ENCODE measurements at places on chromosomes 12 and 14.
A peak's percentile ranks its signal among the peaks of the same experiment; 100 is the strongest.

GRCh38 chr12:40616383-40616915, 75.8 kb upstream of the CNTN1 start:
- DNase-seq, result no peak

GRCh38 chr12:87233671-87234070, 795.5 kb downstream of the C12orf50 start:
- DNase-seq, result no peak

- peak; percentile 99 for DNase-seq
Measured at GRCh38 chr12:57088354-57089270, at the start of gene NAB2. NAB2 (plus strand) TSS chr12:57089114; CDS start chr12:57089272, 158 bp downstream.

DNA sequence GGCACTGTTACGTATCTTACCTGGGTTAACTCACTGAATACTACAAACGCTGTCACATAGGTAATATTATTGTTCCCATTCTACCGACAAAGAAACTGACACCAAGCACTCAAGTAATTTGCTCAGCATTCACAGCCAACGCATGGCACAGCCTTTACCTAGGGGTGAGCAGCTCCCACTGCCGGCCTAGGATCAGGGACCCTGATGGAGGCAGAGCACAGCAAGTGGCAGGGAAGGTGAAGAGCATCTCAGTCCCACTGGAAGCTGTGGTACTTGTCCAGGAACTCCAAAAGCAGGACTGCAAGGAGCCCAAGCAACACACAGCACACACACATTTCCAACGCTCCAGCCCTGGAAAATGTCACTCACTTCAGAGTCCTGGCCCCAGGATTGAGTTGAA, 111.8 kb upstream of the CDKN3 start:
- DNase-seq, result no peak

GRCh38 chr14:72292689-72293024, 360.4 kb downstream of the RGS6 start:
- DNase-seq, result no peak

- no peak for DNase-seq
Measured at GRCh38 chr14:57508756-57509155, 15.1 kb upstream of the CCDC198 start.

DNA sequence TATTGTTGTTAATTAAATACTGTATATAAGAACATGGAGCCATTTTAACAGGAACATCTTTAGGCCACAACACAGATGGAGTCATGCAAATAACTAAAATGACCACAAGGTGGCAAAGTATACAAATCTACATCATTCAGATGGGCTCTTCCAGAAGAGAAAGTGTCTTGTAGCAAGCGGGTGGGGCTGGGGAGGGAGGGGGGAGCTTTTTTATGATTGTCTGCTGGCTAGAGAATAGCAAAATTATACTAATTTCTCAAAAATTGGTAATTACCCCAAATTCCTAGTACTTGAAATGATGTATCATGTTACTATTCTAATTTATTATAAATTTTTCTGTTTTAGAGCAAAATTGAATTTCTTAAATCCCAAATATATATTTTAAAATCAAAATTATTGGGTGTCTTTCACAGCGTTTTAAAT, 378.7 kb downstream of the PRKD1 start:
- DNase-seq, result peak; percentile 77

DNA sequence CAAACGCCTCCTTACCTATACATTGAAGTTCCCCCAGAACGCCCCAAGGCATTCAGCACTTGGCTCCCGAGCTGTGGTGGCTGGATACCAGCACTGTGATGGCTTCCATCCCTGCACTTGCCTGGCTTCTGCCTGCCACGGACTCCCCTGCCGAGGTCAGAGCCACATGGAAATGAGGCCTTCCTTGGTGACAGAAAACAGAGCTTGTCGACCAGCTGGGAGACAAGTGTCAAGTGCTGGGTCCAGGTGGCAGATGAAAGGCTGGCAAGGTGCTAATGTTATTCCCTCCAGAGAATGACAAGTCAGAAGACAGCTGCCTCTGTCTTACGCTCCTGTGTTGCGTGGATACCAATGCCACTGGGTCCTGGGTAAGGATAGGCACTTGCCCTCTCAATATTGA, 26.2 kb upstream of the GNG2 start:
- DNase-seq, result no peak

DNA sequence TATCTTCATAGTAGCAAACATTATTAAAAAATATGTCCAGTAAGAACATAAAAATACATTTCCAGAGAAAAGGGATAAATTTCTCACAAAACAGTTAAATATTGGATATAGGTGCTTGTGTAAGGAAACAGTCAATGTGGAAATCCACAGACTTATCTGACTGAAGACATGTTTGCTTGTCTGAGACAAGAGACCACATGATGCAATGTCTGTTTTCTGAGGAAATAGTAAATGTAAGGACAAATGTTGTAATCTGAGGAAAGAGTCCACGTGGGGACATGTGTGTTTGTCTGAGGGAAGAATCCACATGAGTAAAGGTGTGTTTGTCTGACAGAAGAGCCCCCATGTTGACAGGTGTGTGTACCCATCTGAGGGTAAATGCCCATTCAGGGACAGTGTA, 1093.2 kb downstream of the TMEM121 start:
- no peak for DNase-seq

DNA sequence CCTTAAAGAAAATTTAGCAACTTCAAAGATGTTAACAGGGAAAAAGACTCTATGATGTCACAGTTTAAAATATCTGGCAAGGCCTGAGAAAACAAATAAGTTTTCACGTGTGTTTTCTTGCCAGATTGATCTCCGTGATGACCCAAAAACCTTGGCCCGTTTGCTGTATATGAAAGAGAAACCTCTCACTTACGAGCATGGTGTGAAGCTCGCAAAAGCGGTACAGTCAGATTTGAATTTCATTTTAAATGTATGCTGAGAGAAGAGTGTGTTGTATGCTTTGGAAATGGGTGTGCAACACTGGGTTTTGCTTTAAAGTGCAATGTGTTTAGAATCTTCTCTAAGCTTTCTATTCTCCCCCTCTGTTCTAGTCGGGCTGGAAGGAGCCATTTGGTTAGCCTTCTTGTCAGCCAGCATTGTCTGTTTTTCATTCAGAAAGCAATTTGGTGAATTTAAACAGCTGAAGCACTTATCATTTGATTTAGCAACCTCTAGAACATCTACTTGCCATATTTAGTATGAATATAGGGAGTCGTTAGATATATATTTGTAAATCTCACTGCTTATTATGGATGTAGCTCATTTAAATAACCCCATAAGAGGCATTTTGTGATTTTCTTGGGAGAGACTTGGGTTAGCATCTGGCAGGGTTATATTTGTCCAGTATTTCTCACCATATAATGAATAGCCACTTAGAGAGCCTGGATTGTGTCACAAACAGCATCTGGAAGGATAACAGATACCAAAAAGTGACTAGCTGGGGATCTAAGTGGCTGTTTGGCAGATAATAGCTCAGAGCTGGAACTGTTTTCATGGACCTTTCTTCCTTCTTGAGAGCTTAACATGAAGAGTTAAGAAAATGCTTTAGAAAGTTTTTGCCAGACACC, 35.5 kb downstream of the GPHB5 start:
- DNase-seq, result peak; percentile 31

DNA sequence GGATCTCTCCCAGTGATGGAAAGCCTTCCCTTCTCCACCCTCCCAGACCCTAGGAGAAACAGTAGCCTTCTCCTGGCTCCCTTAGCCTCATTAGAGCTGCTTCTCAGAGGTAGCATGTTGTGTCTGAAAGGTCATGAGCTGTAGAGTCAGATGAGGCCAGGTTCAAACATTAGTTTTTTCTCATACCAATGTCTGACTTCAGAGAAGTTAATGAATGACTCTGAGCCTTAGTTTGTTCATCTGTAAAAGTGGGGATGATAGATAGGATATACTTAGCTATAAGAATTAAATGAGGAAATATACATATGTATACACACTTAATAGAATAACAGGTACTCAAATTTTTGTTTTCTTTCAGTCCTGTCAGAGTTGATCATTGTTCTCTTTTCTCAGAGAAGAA, 523 bp downstream of the SLC6A13 start:
- DNase-seq, result no peak

GRCh38 chr12:127663716-127664115, 603.3 kb upstream of the TMEM132C start:
- DNase-seq, result no peak

GRCh38 chr12:105706321-105706972, 376.0 kb downstream of the C12orf75 start:
- no peak for DNase-seq

- DNase-seq, result no peak
Measured at GRCh38 chr14:90756755-90757345, 59.4 kb downstream of the TTC7B start.

DNA sequence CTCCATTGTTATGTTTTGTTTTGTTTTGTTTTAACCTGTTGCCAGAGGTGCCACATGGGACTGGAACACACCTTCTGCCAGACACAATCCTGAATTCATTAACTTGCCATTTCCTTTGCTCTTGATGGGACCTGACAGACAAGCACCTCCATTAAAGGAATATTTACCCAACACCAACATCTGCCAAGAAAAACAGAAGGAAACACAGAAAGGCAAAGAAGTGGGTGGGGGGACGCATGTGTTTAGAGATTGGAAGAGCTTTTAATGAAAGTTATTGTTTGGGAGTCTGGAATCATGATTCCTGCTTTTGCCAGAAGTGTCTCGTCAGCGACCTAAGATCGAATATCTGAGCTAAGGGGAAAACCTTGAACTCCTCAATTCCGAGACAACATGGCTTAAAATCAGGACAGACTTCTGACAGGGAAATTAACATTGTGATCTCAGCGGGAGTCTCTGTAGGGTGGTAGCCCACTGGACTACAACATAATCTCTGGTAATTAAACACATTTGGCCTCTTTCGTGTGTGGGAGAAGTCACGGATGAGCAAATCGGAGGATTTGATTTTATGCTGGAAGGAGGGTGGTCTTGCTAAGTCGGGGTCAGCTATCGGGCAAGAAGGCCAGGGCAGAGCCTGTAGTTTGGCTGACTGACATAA, 210.4 kb upstream of the FAR2 start:
- DNase-seq, result no peak

GRCh38 chr12:88982694-88983093, 369.6 kb downstream of the DUSP6 start:
- no peak for DNase-seq

DNA sequence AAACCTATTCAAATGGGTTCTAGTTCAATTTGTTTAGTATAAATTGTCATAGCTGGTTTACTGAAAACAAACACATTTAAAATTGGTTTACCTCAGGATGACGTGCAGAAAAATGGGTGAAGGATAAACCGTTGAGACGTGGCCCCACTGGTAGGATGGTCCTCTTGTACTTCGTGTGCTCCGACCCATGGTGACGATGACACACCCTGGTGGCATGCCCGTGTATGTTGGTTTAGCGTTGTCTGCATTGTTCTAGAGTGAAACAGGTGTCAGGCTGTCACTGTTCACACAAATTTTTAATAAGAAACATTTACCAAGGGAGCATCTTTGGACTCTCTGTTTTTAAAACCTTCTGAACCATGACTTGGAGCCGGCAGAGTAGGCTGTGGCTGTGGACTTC, 8.3 kb downstream of the CALM1 start:
- no peak for DNase-seq

- no peak for DNase-seq
Measured at GRCh38 chr12:70080566-70080965, 162.7 kb upstream of the CNOT2 start.

GRCh38 chr12:113273053-113273725, 51.9 kb downstream of the TPCN1 start:
- peak; percentile 43 for DNase-seq

DNA sequence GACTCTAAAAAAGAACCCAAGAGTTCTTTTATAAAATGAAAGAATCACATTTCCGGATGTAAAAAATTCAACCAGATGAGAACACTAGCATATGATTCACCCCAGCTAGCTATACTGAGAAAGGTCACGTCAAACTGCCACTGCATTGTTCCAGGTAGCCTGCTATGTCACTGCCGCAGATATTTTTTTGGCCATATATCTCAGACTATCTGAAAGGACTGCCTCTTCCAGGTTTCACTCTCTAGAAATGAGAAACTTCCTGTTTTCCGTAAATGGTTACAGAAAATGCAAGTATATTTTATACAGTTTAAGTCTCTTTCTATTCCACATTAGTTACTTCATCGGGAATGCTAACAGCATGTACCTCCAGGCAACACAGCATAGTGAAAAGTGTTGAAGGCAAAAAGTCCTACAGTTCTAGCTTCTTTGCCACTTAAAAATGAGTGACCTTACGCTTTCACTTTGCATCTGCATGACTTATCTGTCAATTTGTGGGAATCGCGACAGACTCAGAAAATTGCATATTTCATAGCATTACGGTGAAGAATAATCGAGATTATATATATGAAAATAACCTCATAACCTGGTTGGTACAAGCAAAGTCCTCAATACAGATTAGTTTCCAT, 105.2 kb downstream of the MED13L start:
- DNase-seq, result no peak

DNA sequence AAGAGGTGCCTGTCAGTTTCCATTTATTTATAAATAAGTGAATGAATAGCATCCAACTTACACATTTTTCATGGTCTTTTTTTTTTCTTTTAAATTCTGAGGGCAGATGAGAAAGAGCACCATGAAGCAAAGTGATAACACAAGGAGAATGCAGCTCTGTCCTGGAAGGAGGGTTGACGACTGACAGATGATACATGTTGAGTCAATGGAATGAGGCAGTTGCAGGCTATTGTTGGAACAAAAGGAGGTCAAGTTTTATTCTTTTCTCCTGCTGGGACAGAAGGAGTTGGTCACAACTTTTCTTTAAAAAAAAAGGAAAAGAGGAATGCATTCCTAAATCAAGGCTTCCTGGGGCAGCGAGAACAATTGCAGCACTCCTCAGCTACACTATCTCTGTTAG, 119.9 kb upstream of the PLEKHG7 start:
- no peak for DNase-seq

DNA sequence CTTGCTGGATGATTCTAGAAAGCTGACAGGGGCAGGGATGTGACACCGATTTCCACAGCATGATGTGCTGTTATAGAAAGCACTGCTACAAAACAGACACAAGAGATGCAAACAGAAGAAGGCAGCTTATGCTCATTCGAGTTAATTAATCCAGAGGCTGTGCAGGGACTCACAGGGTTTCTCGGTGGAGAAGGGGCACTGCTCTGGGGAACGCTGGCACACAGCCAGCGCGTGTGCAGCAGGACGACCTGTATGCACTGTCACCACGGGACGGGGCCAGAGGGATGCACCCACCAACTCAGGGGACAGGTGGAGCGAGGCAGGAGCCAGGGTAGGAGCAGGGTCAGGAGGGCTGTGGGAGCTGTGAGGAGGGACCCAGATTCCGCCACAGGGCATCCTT, 143.5 kb downstream of the RIMBP2 start:
- no peak for DNase-seq

GRCh38 chr12:30308010-30308717, 387.5 kb downstream of the IPO8 start:
- no peak for DNase-seq

DNA sequence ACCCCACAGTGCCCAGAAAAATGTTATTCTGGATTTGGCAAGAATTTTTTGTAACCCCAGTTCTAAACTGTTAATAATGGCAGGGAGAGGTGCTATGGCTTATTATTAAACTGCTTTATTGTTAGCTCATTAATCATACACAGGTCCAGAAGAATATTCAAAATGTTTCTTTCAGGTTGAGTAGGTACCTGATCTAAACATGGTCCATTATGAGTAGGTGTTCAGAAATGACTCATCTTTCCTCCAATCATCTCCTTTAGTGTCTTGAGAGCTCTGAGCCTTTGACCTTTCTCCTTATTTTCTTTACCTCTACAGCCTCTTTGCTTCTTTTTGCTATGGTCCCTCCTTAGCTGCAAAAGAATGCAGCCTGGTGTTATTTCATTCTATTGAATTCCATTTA, 211.0 kb upstream of the GARIN6 start:
- DNase-seq, result no peak
